ENCODE measurements at places on chromosomes 7 and 10.

DNA sequence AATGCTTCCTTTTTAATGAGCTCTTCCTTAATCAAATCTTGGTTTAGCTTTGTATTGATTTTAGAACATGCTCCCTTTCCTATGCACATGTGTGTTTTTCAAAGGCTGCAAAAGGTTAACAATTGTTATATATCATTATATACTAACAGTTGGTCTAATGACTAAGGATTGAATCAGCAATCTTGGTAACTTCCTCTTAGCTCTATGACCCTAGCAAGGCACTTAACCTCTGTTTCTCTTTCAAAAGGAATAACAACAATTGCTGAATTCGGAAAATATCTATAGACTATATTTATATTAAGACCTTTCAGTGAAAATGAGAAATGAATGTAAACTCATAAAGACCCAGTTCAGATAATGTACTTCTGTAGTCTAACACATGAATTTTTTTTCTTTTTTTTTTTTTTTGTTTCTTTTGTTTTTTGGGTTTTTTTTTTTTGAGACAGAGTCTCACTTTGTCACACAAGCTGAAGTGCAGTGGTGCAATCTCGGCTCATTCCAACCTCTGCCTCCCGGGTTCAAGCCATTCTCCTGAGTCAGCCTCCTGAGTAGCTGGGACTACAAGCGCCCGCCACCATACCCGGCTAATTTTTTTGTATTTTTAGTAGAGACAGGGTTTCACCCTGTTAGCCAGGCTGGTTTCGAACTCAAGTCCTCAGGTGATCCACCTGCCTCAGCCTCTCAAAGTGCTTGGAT is 48.8 kb downstream of the HOXA1 start:
- peak; percentile 80 for DNase-seq

DNA sequence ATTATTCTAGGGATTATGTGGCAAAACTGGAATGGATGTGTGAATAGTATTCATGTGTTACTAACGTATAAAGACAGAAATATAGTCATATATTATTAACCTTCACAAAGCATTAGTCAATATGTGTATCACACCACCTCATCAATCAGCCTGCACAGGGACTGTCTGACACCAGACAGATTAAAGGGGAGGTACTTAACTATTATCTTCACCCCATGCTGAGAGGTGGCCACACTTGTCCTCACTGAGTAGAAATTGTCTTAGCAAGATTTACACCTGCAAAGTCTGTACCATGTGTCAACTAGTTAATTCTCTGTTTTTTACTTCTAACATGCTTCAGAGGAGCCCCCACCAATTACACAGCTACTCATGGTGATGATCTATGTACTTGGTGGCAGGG is 146.3 kb upstream of the LRGUK start:
- DNase-seq: no peak

- no peak for DNase-seq
Measured at GRCh38 chr10:97006364-97006763, 174.3 kb downstream of the LCOR start.

GRCh38 chr7:127738859-127739258 is 86.9 kb downstream of the SND1 start:
- no peak for DNase-seq

- DNase-seq: no peak
Measured at GRCh38 chr10:79072041-79072441, 3.3 kb downstream of the ZMIZ1 start.

GRCh38 chr7:70972693-70973092 is 159.3 kb upstream of the GALNT17 start:
- no peak for DNase-seq
